ENCODE measurements at places on chromosomes 4 and X.

- H3K4me1 ChIP-seq = no peaks in the 10 kb centered on the region
- no peak overlapping the region for H3K27ac ChIP-seq
- H3K36me3 ChIP-seq = no peaks in the 10 kb centered on the region
- H3K27me3 ChIP-seq = no peaks in the 10 kb centered on the region
Measured at GRCh38 chrX:100659431-100660137, 15.6 kb downstream of the SRPX2 start.

DNA sequence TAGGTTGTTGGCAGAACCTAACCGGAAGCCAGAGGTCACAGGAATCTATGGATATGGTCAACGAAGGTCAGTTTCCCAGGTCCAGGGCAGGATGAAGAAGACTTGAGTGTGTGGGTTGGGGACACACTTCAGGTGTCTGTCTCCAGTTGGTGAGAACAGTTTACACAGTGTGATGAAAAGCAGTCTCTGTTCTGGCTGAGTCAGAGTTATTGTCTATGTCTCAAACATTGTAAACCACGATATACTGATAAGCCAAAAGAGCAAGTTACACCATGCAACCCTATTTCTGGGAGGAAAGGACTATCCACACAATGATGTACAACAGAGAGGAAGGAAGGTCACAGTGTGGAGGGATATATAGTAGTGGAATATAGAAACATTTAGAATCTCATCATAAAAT is 187.1 kb upstream of the C1QTNF7 start:
- H3K27me3 ChIP-seq = no peaks in the 10 kb centered on the region
- peaks cover 10% of the 10 kb centered on the region for H3K4me1 ChIP-seq
- no peak overlapping the region for H3K4me3 ChIP-seq
- DNase-seq = no peak
- no peak overlapping the region for H3K27ac ChIP-seq

DNA sequence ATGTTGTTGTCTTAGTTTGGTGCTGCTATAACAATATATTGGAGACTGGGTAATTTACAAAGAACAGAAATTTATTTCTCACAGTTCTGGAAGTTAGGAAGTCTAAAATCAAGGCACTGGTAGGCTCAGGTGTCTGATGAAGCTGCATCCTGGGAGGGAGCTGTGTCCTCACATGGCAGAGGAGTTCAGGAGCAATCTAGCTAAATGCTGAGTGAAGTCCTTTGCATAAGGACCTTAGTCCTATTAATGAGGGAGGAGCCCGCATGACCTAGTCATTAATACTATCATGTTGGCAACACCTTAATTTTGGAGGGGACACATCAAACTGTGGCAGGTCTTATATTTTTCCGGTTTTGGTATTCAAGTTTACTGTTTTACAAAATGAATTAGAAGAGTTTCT is 36.0 kb upstream of the NSUN7 start:
- no peaks in the 10 kb centered on the region for H3K4me1 ChIP-seq
- no peak overlapping the region for H3K4me3 ChIP-seq
- H3K27me3 ChIP-seq = no peaks in the 10 kb centered on the region
- no peak overlapping the region for H3K27ac ChIP-seq
- DNase-seq = no peak
- no peaks in the 10 kb centered on the region for H3K36me3 ChIP-seq

DNA sequence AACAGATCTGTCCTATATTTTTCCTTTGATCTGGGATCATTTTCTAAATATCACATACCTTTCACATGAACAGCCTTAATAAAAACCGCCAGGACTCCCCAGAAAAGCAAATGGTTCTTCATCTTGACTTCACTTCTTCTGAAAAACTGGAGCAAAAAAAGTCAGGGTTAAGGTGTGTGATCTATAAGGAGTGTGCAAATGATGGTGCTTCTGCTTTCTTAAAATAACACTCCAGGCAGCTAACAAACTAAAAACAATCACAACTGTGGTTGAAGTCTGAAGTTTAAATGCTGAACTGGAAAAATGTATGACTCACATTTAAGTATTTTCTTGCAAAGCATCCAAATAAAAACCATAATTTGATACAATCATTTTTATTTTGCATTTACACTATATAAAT is at the start of gene JCHAIN:
Gene JCHAIN (minus strand): TSS at position 140 of the 400 bp plus-strand sequence. CDS start 18 bp downstream, at position 122.
- DNase-seq = no peak
- no peaks in the 10 kb centered on the region for H3K27me3 ChIP-seq
- no peaks in the 10 kb centered on the region for H3K36me3 ChIP-seq
- no peaks in the 10 kb centered on the region for H3K4me1 ChIP-seq
- H3K4me3 ChIP-seq = no peak within 1 kb of the TSS

DNA sequence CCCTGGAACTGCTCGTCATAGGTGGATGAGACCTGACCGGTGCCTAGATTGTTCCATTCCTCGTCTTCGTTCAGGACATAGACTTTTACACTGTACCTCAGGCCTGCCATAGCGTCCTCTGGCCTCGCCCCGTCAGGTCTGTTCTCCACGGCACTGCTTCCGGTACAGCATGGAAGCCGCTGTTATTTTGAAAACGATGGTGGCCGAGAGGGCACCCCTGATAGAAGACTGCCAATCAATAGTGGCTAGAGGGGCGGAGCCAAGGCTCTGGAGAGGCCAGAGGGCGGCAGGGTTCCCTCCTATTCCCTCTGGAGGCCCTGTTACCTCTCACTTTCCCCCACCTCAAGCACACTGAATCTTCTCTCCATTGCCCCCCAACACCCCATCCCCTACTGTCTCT is at the start of gene PPP4R3C:
Gene PPP4R3C (minus strand): TSS at position 155 of the 400 bp plus-strand sequence. CDS start 45 bp downstream, at position 110.
- DNase-seq = no peak
- no peak within 1 kb of the TSS for H3K4me3 ChIP-seq
- H3K27ac ChIP-seq = no peak within 1 kb of the TSS
- H3K4me1 ChIP-seq = no peaks in the 10 kb centered on the region
- H3K36me3 ChIP-seq = no peaks in the 10 kb centered on the region

- H3K4me1 ChIP-seq = no peaks in the 10 kb centered on the region
- DNase-seq = no peak
- no peaks in the 10 kb centered on the region for H3K27me3 ChIP-seq
- H3K36me3 ChIP-seq = no peaks in the 10 kb centered on the region
Measured at GRCh38 chr4:127669691-127670090, 36.9 kb downstream of the INTU start.

DNA sequence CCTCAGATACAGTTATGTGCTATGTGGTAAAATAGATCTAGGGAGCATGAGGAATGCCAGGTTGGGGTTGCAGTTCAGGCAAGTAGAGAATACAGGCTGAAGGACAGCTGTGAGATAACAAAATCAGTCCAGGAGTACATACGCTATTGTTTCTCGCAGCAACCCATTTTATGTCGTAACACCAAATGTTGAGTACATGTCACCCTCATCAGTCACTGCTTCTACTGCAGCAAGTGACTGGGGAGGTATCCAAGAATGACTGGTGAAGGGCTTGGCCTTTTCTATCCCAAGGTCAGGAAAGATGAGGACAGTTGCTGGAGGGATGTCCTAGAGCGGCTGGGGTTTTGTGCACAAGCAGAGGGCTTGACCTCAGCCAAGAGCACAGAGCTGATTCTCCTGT is 172.1 kb downstream of the CBR4 start:
- no peak for DNase-seq
- peaks cover 72% of the 10 kb centered on the region for H3K4me1 ChIP-seq
- H3K27ac ChIP-seq = peak overlapping the region; percentile 61
- H3K4me3 ChIP-seq = no peak overlapping the region

DNA sequence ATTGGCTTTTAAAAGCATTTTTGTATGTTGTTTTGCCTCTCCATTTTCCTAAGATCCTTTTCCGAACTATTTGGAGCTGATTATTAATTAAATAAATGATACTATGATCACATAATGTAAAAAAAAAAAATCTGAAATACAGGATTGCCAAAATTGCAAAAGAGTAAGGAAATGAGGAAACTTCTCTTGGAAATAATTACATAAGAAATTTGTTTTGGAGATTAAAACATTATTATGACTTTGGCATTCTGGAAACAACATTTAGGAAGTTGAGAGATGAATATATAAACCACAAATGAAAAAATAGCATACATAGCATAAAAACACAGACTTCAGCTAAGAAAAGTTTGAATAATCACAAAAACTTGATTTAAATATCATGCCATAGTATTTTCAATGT is 33.5 kb downstream of the PF4 start:
- no peak overlapping the region for H3K4me3 ChIP-seq
- no peak overlapping the region for H3K27ac ChIP-seq
- peaks cover 9% of the 10 kb centered on the region for H3K4me1 ChIP-seq
- no peak for DNase-seq

- H3K27ac ChIP-seq = no peak overlapping the region
- no peaks in the 10 kb centered on the region for H3K36me3 ChIP-seq
- H3K4me3 ChIP-seq = no peak overlapping the region
Measured at GRCh38 chr4:16133406-16133805, 49.6 kb upstream of the PROM1 start.

DNA sequence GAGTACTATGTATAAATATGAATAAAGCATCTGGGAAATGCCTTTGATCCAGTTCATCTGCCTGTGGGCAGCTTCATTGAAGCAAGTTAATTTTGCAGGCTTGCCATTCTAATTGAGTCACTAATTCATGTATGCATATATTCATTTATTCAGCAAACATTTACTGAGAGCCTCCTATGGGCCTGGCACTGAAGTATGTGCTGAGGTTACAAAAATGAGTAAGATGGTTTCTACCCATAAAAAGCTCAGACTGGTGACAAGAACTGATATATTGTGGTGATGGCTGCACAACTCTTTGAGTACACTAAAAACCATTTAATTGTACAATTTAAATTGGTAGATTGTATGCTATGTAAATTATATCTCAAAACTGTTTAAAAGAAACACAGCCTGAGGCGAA is 1.1 kb upstream of the MRPL1 start:
- H3K27ac ChIP-seq = peak overlapping the region; percentile 99
- H3K4me1 ChIP-seq = peaks cover 20% of the 10 kb centered on the region
- H3K36me3 ChIP-seq = peaks cover 7% of the 10 kb centered on the region
- H3K27me3 ChIP-seq = no peaks in the 10 kb centered on the region
- peak overlapping the region; percentile 73 for H3K4me3 ChIP-seq

- no peaks in the 10 kb centered on the region for H3K36me3 ChIP-seq
- DNase-seq = no peak
- H3K4me1 ChIP-seq = no peaks in the 10 kb centered on the region
- no peak overlapping the region for H3K27ac ChIP-seq
- no peak overlapping the region for H3K4me3 ChIP-seq
Measured at GRCh38 chrX:86154553-86154952, 6.3 kb downstream of the DACH2 start.

- no peak for DNase-seq
- no peaks in the 10 kb centered on the region for H3K27me3 ChIP-seq
- no peak overlapping the region for H3K27ac ChIP-seq
- no peaks in the 10 kb centered on the region for H3K36me3 ChIP-seq
- no peaks in the 10 kb centered on the region for H3K4me1 ChIP-seq
Measured at GRCh38 chr4:170497689-170498088, 407.9 kb upstream of the AADAT start.

DNA sequence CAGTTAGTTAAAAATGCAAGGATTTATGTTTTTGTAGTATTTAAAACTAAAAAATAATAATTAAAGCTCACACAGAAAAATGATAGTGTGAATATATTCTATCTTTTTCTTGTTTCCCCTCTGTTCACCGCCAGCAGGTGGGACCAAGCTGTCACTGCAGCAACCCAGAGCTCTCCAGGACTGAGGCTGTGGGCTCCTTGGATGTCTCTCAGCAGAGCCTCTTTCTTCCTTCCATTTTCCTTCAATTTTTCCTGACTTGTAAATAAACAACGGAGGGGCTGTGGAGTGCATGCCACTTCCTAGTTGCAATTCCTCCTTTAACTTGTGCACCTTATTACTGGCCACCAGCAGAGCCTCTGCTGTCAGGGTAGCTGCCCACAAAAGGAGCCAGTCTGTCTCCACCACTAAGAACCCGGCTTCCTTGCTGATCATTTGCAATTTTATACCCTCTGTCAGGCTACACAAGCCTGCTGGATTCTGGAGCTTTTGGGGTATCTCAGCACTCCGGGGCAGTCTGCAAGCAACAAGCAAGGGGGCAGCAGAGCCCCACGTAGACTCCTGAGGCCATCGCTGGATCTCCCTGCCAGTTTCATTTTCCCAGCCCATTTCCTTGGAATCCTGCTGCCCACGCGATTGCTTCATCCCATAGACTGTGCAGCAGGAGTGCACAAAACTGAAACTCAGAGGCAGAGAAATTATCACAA is 1467.4 kb downstream of the C4orf33 start:
- peak overlapping the region; percentile 22 for H3K4me3 ChIP-seq
- no peak overlapping the region for H3K27ac ChIP-seq
- H3K4me1 ChIP-seq = no peaks in the 10 kb centered on the region
- no peak for DNase-seq
